Prostate gland (tissue), 2 donors: ENCODE measurements at places on chromosomes 7 and 10.

DNA sequence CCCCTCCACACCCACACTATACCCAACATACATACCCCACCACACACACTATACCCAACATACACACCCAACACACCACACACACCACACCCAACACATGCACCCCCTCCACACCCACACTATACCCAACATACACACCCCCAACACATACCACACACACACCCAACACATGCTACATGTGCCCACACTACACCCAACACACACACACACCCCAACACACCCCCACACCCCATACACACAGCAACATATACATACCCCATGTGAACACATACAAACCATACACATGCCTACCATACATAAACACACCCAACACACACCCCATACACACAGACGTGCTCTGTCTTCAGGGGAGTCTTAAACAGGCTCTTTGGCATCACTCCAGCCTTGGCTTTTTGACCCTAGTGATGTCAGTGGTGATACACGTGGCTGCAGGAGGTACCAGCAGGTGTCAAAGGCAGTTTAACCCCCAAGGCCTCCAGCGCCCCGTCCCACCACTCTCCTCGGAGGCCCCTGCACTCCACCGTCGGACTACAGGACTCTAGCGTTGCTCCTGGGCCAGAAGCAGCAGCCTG, 73.4 kb downstream of the HIPK2 start:
- H3K27me3 ChIP-seq: no peaks in the 10 kb centered on the region
- H3K4me3 ChIP-seq: no peak overlapping the region
- H3K27ac ChIP-seq: no peak overlapping the region
- H3K4me1 ChIP-seq: peaks cover 18% of the 10 kb centered on the region

DNA sequence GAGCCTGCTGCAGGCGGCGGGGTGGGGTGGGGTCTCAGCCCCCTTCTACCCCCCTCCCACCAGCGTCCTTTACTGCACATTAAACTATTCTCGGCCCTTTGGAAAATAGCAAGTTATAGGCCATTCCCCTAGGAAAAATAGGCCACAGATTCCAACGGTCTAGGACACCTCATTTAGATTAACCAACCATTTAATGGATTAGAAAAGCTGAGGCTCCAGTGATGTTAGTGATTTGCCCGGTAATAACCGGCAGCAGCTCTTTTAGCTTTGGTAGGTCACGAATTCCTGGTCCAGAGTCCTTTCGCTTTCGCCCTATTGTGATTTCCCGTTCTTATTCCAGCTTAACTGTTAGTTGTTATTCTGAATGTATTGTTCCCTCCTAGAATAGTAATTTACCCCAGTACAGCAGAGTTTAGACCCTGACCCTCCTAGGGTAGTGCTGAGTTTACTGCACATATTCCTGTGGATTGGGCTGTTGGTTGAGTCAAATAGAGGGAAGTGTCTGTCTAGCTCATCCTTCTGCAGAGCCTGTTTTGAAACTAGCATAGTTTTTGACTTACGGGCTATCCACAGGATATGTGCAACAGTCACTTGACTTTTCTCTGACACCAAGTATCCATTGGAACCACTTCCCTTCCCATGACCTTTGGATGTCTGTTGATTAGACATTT, 754 bp downstream of the GSTO1 start:
- peak overlapping the region; percentile 77 for H3K4me3 ChIP-seq
- H3K27ac ChIP-seq: peak overlapping the region; percentile 94
- peaks cover 10% of the 10 kb centered on the region for H3K4me1 ChIP-seq
- no peaks in the 10 kb centered on the region for H3K36me3 ChIP-seq
- peak; percentile 15 for DNase-seq
- H3K27me3 ChIP-seq: no peaks in the 10 kb centered on the region

GRCh38 chr7:6640246-6640721, 3.2 kb downstream of the ZNF316 start:
- peaks cover 7% of the 10 kb centered on the region for H3K36me3 ChIP-seq
- no peak for DNase-seq
- no peaks in the 10 kb centered on the region for H3K27me3 ChIP-seq
- H3K4me3 ChIP-seq: no peak overlapping the region
- H3K4me1 ChIP-seq: peaks cover 6% of the 10 kb centered on the region
- H3K27ac ChIP-seq: no peak overlapping the region

- no peak overlapping the region for H3K27ac ChIP-seq
- H3K36me3 ChIP-seq: peaks cover 5% of the 10 kb centered on the region
- no peaks in the 10 kb centered on the region for H3K4me1 ChIP-seq
- H3K4me3 ChIP-seq: no peak overlapping the region
- no peaks in the 10 kb centered on the region for H3K27me3 ChIP-seq
- no peak for DNase-seq
Observed at GRCh38 chr7:75066521-75066920, 7.1 kb downstream of the RCC1L start.

GRCh38 chr7:76409537-76409936, at the start of gene SSC4D:
Gene SSC4D, minus strand, starts transcription at chr7:76409697. Its CDS starts 5,258 bp downstream, at chr7:76404439.
- H3K27ac ChIP-seq: no peak within 1 kb of the TSS
- no peaks in the 10 kb centered on the region for H3K27me3 ChIP-seq
- no peak for DNase-seq
- no peak within 1 kb of the TSS for H3K4me3 ChIP-seq

- no peaks in the 10 kb centered on the region for H3K36me3 ChIP-seq
- peak; percentile 72 for DNase-seq
- no peak overlapping the region for H3K4me3 ChIP-seq
- H3K27ac ChIP-seq: peak overlapping the region; percentile 67
Observed at GRCh38 chr7:2757361-2757903, 69.4 kb downstream of the AMZ1 start.

GRCh38 chr10:4082861-4083260, 297.9 kb upstream of the KLF6 start:
- no peaks in the 10 kb centered on the region for H3K27me3 ChIP-seq
- no peak for DNase-seq
- H3K4me1 ChIP-seq: no peaks in the 10 kb centered on the region

DNA sequence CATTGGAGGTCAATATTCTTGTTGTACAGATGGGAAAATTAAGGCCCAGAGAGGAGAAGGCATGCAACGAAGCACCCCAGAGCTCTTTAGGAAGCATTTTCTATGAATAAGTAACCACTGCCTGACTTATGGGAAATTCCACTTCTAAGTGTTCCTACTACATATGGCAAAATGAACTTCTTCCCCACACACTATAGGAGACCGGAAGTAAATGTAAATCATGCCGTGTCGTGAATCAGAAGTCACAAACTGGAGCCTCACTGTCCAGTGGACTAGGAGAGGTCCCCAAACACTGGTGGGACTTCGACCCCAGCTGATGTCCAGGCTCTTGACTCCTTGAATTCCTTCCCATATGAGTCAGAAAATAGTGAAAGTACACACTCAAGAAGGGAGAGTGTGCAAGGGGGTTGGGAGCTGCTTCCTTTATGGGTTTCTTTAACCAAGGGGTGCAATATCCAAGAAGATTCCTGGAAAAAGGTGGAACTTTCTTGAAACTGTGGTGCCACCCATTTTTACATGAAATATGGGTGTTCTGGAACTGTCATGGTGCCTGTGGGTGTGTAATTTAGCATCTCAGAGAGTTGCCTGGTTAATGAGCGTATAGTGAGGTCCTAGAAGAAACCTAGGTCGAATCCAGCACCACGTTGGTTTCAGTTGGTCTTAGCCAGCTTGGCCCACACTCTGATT, 6.7 kb downstream of the RASSF4 start:
- no peaks in the 10 kb centered on the region for H3K27me3 ChIP-seq
- no peak overlapping the region for H3K27ac ChIP-seq
- H3K4me3 ChIP-seq: no peak overlapping the region
- no peaks in the 10 kb centered on the region for H3K36me3 ChIP-seq
- H3K4me1 ChIP-seq: peaks cover 11% of the 10 kb centered on the region

DNA sequence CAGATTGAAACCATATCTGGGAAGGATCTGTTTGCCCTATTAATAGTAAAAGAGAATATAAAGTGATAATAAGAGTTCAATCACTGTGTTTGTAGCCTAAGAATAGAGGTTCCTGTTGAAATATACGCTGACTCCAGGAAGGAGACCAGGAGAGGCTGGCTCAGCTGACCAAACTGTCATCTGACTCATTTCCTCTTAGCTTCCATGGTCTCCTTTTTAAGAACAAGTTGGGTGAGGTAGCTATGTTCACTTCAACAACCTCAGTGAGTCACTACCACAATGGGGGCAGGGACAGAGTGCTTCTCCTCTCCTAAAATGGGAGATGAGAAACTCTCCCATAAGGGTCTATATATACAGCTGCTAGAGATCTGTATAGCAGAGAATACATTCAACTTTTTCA, 543.3 kb downstream of the CALN1 start:
- no peak overlapping the region for H3K4me3 ChIP-seq
- H3K27ac ChIP-seq: no peak overlapping the region
- H3K36me3 ChIP-seq: no peaks in the 10 kb centered on the region
- no peaks in the 10 kb centered on the region for H3K4me1 ChIP-seq
- no peak for DNase-seq

- no peaks in the 10 kb centered on the region for H3K36me3 ChIP-seq
- H3K4me3 ChIP-seq: no peak overlapping the region
- no peak for DNase-seq
- no peaks in the 10 kb centered on the region for H3K27me3 ChIP-seq
- H3K4me1 ChIP-seq: no peaks in the 10 kb centered on the region
Observed at GRCh38 chr7:142405122-142405765, 147.4 kb upstream of the PRSS58 start.

- no peaks in the 10 kb centered on the region for H3K4me1 ChIP-seq
- H3K36me3 ChIP-seq: no peaks in the 10 kb centered on the region
- H3K27ac ChIP-seq: no peak overlapping the region
Observed at GRCh38 chr7:69199041-69199440, 399.2 kb upstream of the AUTS2 start.

DNA sequence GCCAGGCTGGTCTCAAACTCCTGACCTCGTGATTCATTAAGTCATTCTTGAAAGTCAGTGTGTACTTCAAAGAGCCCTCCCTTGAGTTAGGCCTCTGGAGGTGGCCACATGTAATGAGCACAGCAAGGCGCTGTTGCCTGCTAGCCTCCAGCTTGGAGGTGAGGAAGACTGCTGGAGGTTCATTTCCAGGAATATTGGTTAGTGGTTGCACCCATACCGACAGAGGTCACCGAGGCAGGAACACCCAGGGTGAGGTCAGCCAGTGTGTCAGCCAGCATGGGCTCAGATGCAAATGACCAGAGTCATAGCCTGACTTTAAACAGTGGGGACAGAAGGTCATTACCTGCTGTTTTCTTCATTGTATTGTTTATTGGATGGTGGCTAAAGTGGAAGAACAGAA, 85.0 kb downstream of the PLPP4 start:
- H3K27ac ChIP-seq: no peak overlapping the region
- DNase-seq: no peak
- H3K36me3 ChIP-seq: no peaks in the 10 kb centered on the region
- no peaks in the 10 kb centered on the region for H3K27me3 ChIP-seq

DNA sequence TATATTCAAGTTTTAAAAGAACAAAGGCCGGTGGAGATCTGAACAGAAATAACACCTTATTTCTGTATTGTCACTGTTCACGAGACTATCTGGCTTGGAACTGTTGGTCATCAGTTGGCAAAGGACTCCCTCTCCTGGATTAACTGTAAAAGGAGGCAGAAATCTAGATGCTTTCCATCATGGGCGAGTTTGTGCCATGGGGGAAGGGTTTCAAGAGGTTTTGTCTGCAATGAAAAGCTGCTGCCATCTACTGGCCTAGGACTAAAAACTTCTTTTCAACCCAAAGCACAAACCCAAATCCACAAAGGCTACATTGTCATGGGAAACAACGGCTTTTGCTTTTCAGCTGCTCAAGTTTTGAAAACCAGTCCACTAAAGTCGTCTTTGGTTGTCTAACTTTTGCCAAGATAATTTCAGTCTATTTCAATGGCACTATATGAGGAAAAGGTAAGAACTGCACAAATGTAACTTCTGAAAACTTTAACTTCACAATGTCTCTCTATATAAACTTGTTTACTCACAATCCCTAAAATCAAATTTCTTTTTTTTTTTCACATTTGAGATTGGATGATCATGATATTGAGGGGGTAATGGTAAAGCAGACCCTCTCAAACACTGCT, 196.8 kb downstream of the SKAP2 start:
- H3K27ac ChIP-seq: no peak overlapping the region
- H3K4me1 ChIP-seq: no peaks in the 10 kb centered on the region
- H3K4me3 ChIP-seq: no peak overlapping the region
- DNase-seq: peak; percentile 75

- H3K36me3 ChIP-seq: no peaks in the 10 kb centered on the region
- H3K27me3 ChIP-seq: no peaks in the 10 kb centered on the region
- H3K4me1 ChIP-seq: no peaks in the 10 kb centered on the region
- DNase-seq: peak; percentile 69
Observed at GRCh38 chr7:32093415-32094408, 23.5 kb upstream of the PDE1C start.

GRCh38 chr10:69883310-69884023, 81.8 kb downstream of the COL13A1 start:
- no peak for DNase-seq
- H3K27me3 ChIP-seq: no peaks in the 10 kb centered on the region
- no peak overlapping the region for H3K4me3 ChIP-seq
- H3K4me1 ChIP-seq: no peaks in the 10 kb centered on the region
- no peak overlapping the region for H3K27ac ChIP-seq

GRCh38 chr7:90165724-90166123, 11.5 kb downstream of the STEAP1 start:
- H3K4me1 ChIP-seq: no peaks in the 10 kb centered on the region
- DNase-seq: no peak
- H3K36me3 ChIP-seq: no peaks in the 10 kb centered on the region
- H3K27ac ChIP-seq: no peak overlapping the region
- H3K4me3 ChIP-seq: no peak overlapping the region
- H3K27me3 ChIP-seq: no peaks in the 10 kb centered on the region

DNA sequence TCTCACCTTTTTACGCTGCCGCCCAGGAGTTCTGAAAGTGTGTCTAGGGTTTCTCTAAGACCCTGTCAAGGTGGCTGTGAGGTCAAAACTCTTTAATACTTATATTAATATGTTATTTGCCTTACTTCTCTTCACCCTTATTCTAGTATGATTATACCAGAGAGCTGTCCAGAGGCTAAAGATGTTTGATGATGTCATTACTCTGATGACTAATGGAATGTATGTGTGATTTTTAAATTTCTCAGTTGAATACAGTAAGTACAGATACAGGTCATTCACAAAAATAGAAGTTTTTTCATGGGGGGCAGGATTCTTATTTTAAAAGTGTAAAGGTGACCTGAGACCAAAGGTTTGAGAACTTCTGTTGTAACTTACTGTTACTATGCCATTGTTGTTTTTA, 150.6 kb upstream of the FOXP2 start:
- H3K27ac ChIP-seq: no peak overlapping the region
- DNase-seq: no peak
- H3K27me3 ChIP-seq: no peaks in the 10 kb centered on the region
- H3K4me3 ChIP-seq: no peak overlapping the region

- DNase-seq: no peak
- H3K36me3 ChIP-seq: no peaks in the 10 kb centered on the region
- no peak overlapping the region for H3K27ac ChIP-seq
- H3K27me3 ChIP-seq: no peaks in the 10 kb centered on the region
Observed at GRCh38 chr10:126397156-126397555, 8.9 kb upstream of the ADAM12 start.

DNA sequence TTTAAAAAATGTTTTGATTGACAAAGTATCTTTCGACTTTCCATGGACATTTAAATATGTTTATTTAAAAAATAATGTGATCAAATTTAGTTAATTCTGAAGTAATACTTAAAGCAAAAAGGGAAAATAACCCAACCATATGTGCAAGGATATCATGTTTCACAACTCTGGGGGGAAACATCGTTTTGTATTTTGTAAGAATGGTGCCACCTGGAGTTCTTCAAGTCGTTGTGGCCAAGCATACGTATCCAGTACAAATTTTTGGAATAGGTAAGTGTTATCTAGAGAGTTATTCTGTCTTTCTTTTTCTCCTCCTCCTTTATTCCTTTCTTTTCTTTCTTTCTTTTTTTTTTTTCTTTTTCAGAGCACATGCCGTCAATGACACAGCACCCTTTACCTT, 176.2 kb upstream of the CSTF2T start:
- H3K27me3 ChIP-seq: no peaks in the 10 kb centered on the region
- no peak overlapping the region for H3K4me3 ChIP-seq
- H3K4me1 ChIP-seq: no peaks in the 10 kb centered on the region
